ENCODE measurements at places on chromosomes 11 and 22. TPM values are rescaled to one million over a fixed set of nuclear protein-coding genes. Genes with fewer than 3 reads are reported as not detected.

- DNase-seq: no peak
Observed at GRCh38 chr11:32425761-32426160, 9.6 kb downstream of the WT1 start.

GRCh38 chr11:73383249-73384124, 7.3 kb downstream of the RELT start:
- no peak for DNase-seq

DNA sequence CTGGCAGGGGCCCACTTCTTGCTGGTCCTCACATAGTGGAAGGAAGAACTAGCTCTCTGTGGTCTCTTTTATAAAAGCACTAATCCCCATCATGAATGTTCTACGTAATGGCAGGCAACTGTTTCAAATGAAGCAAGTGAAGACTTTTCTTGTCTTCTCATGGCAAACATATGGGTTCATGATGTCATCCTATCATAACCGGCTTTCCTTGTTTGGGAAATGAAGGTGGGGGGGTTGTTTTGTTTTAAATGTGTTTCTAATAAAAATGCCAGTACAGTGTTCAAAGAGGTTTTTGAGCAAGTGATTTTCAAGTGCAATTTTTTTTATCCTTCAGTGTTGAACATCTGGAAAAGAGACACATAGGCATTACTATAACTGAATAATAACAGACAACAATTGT, 33.4 kb downstream of the REXO2 start:
- no peak for DNase-seq

- no peak for DNase-seq
Observed at GRCh38 chr22:31474743-31475142, 14.9 kb downstream of the EIF4ENIF1 start.

CENPM gene
- total RNA-seq: 18.8 TPM

- DNase-seq: no peak
Observed at GRCh38 chr11:57370251-57370650, 10.7 kb downstream of the PRG3 start.

- no peak for DNase-seq
Observed at GRCh38 chr11:133235381-133235780, 296.9 kb downstream of the OPCML start.

GRCh38 chr22:42702675-42703074, 18.0 kb downstream of the A4GALT start:
- no peak for DNase-seq

OTOG gene
- not detected for total RNA-seq

DNA sequence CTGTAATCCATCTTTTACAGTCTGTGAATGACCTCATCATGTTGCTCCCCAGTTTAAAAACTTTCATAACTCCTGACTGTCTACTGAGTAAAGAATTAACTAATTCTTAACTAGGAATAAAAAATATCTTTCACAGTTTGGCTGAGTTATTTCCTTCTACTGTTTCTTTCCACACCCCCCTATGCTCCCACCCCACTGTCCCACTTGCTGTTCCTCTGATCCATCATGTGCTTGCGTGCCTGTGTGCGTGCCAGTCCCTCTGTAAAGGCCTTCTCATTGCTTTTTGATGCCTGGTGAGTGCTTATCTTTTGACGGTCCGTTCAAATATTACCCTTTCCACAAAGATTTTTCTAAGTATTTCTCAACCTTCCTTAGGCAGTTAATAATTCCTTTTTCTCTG, 55.6 kb downstream of the ATG16L2 start:
- no peak for DNase-seq

- no peak for DNase-seq
Observed at GRCh38 chr22:47919001-47919441, 1156.6 kb downstream of the TBC1D22A start.

- no peak for DNase-seq
Observed at GRCh38 chr11:72328366-72329224, 84.6 kb upstream of the PHOX2A start.

DNA sequence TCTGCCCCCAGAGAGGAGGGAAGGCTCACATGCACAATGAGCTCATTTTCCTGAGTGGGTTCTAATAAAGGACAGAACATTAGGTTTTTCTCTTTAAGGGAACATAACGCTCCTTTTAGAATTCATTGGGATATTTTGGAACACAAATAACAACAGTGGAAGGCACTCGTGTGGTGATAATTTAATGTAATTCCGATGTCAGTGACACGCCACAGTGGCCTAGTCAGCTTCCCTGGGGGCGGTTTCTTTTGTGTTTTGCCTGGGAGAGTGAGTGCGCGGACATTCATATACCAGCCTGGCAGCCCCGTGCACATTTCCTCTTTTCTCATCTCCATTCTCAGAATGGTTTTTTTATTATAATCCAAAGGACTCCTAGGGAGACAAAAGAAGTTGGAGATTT, 41.1 kb downstream of the SEZ6L start:
- DNase-seq: no peak

Data from mucosa of descending colon (tissue), 3 donors.